Activated naive CD4-positive, alpha-beta T cell treated with Interleukin-2 at 50 U/mL for 16 hours (primary cell): ENCODE measurements at places on chromosomes 2 and 18.

- no peak for DNase-seq
Measured at GRCh38 chr18:22019193-22019592, 150.2 kb upstream of the GATA6 start.

- no peak for DNase-seq
Measured at GRCh38 chr2:71798266-71799012, 345.1 kb downstream of the DYSF start.

GRCh38 chr2:215409331-215410127 is 26.3 kb downstream of the FN1 start:
- DNase-seq, result no peak

DNA sequence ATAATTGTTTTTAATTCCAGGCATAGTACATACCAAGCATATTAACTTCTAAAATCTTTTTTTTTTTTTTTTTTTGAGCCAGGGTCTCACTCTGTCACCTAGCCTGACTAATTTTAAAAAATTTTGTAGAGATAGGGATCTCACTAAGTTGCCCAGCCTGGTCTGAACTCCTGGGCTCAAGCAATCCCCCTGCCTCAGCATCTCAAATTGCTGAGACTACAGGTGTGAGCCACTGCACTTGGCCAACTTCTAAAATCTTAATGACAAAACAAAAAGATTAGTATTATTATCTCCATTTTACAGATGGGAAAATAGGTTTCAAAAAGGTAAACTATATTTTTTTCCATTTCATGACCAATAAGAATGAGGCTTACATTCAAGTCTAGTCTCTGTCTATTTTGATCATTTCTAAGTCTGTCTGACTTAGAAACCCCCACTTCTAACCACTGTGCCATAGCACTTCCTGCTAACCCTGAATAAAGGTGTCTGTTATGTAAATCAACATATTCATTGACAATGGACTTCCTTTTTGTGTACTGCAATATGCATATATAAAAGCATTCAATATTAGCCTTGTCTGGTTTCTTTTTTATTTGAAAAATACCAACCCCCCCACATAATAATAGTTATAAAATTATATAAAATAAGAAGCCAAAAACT is 28.7 kb upstream of the ZEB2 start:
- no peak for DNase-seq

GRCh38 chr2:47891369-47892337 is 14.6 kb downstream of the FBXO11 start:
- DNase-seq, result no peak

DNA sequence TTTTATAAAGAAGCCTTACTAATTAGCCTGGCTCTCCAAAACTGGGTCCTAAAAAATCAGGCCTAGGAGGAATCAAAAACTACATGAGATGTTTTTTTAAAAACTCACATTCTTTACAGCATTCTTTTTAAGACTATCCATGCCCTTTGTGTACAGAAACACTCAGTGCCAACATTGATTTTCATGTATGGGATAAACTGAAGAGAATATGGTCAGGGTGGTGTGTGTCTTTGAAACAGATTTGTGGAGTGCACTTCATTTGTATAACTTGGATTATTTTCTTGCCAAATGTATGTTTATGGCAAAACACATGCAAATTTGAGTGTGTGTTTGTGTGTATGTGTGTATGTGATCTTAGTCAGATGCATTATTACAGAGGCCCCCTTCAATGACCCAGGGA is 283.6 kb upstream of the ATP5MC3 start:
- no peak for DNase-seq

GRCh38 chr18:21295101-21295500 is 53.1 kb downstream of the GREB1L start:
- DNase-seq, result no peak

- no peak for DNase-seq
Measured at GRCh38 chr2:12062053-12062395, 315.6 kb downstream of the LPIN1 start.

DNA sequence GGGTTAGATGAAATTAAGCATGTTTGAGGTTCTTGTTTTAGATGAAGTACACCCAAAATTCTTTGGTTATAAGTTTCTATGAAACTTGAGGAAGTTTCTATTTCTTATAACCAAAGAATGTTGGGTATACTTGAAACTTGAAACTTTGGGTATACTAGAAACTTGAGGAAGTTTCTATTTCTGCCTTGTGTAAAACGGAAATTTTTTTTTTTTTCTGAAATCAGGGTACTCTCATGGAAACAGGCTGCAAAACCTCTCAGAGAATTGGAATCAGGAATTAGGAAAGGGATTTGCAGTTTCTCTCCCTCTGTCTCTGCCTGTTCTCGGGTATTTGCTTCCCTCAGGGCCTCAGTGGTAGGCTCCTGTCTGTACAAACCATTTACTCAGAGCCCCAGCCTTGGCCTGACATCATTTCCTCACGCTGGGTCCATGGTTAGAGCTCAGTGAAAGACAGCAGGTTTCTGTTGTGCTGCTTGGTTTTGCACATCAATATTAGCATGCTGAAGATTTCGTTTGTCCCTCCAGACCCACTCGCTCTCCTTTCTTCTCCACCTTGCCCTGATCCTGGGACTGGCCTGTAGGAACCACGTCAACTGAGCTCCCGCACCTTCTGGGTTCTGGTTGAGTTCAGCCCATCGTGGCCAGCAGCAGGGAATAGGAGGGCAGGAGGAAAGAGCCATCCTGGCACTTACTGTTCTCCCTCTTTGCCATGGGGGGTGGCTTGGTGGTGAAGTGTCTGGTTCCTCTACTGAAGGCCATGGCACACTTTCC is 106.4 kb downstream of the POLR1A start:
- peak; percentile 32 for DNase-seq

DNA sequence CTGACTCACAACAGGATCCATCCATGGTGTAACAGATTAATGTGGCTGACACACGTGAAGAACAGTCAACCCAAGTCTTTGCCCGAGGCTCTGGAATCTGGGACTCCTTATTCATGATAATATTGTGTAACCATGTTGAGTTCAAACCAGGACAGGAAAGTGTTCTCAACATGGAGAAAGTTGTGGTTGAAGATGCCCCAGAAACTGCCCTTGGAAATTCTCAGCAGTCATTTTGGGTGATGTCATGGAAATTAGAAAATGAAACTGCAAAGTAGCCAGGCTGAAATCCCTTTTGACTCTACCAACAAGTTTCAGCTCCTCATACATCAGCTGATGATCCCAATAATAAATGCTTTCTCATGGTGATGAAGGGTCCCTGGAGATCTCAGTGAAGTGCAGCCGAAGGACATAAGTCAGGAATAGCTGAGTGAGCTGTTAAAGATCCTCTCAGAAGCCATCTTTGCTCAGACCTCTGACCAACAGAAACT is 307.7 kb downstream of the TNS1 start:
- DNase-seq, result no peak

GRCh38 chr2:85547859-85548607 is 9.1 kb downstream of the MAT2A start:
- no peak for DNase-seq

- no peak for DNase-seq
Measured at GRCh38 chr2:226909126-226909525, 73.3 kb downstream of the RHBDD1 start.

DNA sequence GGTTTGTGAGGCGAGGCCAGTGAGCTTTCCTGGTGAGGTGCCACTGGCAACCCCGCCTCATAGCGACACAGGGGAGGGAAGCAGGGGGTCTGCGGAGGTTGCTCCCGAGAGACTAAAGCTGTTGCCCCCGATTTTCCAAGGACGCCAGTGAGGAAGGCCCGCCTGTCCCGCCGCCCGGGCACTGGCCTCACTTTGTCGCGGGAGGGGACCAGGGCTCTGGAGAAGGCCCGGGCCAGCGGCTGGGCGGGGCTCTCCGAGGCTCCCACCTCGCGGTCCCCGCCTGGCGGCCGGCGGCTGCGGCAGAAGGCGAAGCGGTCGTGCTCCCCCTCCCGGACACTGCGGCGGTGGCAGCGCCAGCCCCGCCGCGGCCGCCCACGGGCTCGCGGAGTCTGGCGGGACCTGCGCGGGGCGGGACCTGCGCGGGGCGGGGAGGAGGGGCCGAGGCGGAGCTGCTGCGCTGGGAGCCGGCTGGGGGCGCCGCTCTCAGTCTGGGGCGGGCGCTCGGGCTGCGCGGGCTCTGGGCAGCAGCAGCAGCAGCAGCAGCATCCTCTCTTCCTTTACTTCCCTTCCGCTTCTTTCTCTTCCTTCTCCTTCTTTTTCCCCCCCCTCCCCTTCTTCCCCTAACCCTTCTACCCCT is at the start of gene MAP2:
TSS of gene MAP2 (plus strand) at position 486 of the 637 bp plus-strand sequence. CDS start 229,124 bp downstream, outside the sequence.
- DNase-seq, result peak; percentile 49

GRCh38 chr18:7170292-7170691 is 52.7 kb upstream of the LAMA1 start:
- DNase-seq, result no peak

DNA sequence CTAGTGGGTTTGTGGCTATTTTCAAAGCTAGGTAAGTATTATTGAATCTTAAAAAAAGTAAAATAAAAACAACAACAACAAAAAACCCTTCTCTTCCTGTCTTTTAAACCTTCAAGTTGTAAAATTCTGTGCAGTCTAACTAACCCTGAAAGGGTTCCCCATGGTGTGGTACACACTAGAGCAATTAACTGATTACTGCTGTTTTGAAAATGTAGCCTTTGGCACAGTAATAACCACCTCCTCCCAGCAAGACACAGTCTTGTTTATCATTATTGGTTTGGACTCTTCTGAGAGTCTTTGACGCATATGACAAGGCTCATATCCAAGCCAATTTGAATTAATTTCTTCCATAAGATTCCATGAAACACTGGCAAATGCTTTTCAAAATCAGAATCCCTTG is 2184.6 kb upstream of the PIK3C3 start:
- no peak for DNase-seq

DNA sequence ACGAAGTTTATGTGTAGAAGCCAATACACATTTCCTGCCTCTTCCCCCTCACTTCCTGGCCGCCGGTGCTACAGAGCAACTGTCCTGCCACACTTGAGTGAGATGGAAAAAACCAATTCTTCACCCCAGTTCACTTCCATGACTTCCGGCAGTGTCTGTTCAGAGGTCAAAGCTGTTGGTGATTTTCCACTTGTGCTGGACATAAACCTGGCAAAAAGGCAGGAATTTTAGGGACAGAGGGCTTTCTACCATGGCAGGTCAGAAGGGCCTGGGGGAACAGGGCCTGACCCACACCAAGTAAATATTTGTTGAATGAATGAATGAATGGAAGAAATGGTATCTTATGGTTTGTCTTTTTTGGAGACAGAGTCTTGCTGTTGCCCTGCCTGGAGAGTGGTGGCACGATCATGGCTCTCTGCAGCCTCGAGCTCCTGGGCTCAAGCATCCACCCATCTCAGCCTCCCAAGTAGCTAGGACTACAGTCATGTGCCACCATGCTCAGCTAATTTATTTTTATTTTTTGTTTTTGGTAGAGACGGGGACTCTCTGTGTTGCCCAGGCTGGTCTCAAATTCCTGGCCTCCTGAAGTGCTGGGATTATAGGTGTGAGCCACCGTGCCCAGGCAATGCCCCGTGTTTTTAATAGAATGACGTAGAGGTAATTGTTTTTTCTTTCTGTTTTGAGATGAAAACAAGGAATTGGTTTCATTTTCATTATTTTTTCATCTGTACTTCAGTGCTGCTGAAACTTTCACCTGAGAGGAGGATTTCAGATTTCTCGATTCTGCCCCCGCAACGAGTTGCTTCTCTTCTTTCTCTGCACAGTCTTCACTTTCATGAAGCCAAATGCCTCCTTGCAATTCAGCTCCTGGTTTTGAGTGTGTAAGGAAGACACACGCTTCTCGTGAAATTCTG is 48.0 kb upstream of the LPIN2 start:
- DNase-seq, result peak; percentile 68

DNA sequence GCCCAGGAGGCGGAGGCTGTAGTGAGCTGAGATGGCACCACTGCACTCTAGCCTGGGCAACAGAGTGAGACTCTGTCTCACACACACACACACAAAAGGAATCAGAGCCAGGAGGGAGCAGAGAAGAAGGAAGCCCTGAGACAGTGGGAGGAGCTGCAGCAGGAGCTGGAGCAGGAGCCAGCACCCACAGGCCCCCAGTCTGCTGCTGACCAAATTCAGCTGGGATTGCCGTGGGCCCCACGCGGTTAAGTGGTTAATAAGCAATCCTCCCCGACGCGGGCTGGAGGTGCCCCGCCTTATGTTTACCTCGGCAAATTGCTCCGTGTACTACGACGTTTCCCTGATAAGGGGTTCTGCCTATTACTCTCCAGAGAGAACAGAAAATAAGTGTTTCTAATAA is 265.3 kb downstream of the TWIST2 start:
- DNase-seq, result no peak

- DNase-seq, result no peak
Measured at GRCh38 chr18:54806526-54806925, 21.8 kb upstream of the RAB27B start.

DNA sequence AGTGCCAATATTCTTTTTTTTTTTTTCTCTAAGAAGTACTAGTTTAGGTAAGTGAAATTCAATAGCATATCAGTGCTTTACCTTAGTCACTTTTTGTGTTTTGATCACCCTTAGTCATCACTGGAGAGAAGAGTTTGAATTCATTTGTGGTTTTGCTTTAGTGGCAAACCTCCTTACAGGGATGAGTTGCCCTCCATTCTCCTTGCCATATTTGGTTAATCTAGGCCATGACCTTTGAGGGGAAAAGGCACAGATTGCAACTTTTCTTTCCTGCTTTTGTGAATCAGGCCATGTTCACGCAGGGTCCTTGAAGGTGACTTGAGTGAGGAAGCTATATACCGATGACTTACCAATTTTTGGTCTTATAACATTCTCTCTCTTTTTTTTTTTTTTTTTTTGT is 34.4 kb downstream of the PLEKHA3 start:
- DNase-seq, result peak; percentile 43

- DNase-seq, result no peak
Measured at GRCh38 chr2:715038-715437, 37.8 kb upstream of the TMEM18 start.

- no peak for DNase-seq
Measured at GRCh38 chr2:168436840-168437239, 19.2 kb upstream of the CERS6 start.

DNA sequence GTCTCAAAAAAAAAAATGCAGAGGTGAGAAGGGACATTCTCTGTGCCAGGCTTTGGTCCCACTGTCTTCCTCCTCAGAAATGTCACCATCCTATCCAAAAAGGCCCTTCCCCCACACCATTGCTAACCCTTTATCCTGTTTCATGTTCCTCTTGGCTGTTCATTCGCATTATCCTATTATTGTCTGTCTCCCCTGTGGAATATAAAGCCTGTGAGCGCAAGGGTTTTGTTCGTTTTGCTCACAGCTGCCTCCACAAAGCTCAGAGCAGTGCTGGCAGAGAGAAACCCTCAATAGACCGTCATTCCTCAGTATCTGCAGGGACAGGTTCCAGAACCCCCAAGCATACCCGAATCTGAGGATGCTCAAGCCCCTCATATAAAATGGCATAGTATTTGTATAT is 91.8 kb downstream of the LOXHD1 start:
- DNase-seq, result no peak

DNA sequence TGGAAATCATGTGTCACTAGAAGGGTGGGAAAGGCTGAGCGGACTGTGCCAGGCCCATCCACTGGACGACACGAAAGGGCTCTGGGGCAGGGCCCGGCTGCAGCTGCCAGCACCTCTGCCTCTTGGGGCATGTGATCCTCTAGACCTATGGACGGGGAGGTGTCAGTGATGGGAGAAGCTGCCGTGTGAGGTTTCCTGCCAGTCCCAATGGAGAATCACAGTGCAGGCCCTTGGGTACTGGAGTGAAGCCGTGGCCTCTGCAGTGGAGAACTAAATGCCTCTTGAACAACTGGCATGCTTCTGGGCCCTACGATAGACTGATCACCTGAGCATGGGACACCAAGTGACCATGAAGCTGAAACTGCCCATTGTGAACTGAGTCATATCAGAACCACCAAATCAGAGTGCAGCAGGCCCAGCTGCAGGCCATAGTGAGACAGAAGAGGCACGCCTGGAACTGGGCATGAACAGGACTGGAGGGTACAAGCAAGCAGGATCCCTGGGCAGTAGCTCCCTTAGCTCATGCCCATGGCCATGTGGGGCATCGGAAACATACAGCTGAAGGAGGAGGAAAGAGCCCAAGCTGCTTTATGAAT is 18.8 kb upstream of the RHOB start:
- no peak for DNase-seq
